ENCODE measurements at places on chromosomes 13 and 19. TPM values are rescaled to one million over a fixed set of nuclear protein-coding genes. Genes with fewer than 3 reads are reported as not detected.
A peak's percentile ranks its signal among the peaks of the same experiment; 100 is the strongest.

DNA sequence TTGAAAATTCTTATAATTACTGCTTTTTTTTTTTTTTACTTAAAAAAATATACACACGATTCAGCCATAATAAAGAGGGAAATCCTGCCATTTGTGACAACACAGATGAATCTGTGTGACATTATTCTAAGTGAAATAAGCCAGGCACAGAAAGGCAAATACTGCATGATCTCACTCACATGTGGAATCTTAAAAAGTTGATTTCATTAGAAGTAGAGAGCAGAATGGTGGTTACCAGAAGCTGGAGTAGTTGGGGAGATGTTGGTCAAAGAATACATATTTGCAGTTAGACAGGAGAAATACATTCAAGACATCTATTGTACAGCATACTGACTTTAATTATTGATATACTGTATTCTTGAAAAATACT is 116.2 kb downstream of the KLF12 start:
- DNase-seq = no peak

- no peak for DNase-seq
Observed at GRCh38 chr19:5530701-5531100, 37.1 kb downstream of the TINCR start.

GRCh38 chr13:41668130-41668757 is 210.9 kb downstream of the RGCC start:
- DNase-seq = peak; percentile 77

- DNase-seq = no peak
Observed at GRCh38 chr13:70723732-70724131, 615.5 kb upstream of the KLHL1 start.

GRCh38 chr19:48661711-48662090 is 11.1 kb downstream of the NTN5 start:
- DNase-seq = no peak

DNA sequence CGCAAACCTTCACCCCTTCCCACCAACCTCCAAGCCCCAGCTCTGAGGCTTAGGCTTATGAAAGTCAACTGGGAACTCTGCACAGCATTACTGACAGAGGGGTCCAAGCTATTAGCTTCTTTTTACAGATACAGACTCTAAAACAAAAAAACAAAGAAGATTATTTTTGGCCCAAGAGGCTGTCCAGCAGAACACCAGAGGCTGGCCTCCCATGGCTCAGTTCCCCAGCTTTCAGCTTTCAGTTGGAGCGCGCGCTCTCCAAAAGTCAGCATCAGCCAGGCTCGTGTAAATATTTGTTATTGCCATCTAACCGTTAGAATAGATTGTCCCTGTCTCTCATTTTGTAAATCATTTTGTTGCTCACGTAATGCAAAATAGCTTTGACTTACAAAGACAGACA is 58.4 kb downstream of the ZIC5 start:
- DNase-seq = no peak

DNA sequence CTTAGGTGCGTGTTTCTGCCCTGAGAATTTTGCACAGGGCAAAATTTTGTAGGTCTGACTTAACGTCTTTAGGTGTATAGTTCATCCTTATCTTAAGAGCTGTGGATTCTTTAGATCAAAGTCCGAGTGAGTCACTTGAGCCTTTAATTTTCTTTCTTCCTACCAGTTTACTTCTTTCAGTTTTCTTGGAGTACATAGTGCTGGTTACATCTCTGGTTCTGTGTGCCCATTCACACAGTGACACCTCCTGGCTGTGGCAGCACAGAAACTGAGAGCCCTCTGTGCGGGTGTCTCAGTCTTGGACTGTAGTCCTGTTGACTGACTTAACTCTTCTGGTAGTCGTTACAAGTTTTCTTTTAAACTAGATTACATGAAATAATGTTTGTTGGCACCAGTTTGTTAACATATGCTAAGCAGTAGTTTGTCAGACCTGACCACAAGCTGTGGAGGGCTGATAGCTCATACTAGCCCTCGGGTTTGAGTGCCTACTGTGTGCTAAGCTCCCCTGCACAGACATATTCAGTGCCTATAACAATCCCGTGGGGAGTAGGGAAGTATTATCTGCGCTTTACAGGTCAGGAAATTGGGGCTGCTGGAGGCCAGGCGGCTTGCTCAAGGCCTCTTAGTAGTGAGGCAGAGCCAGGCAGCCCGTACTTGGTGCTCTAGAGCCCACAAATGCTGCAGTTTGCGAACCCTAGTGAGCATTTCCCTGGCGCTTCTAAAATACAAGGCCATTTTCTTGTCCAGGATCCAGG is 1.6 kb downstream of the GATAD2A start:
- no peak for DNase-seq

DNA sequence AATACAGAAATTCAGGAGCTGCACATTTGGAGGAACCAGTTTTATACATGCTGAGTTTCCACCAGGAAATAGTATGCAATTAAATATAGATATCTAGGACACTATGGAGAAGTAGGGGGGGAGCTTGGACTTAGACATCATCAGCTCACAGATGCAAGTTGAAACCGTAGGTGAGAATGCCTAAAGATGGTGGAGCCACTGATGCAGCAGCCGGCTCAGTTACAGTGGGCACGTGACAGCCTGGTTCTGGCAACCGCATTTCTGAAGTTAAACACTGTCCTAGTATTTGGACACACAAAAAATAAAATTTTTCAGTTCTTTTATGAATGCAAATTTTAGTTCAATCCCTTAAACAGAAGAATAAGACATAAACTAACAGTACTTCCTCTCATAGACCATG is 91.5 kb upstream of the FRY start:
- no peak for DNase-seq

- DNase-seq = no peak
Observed at GRCh38 chr13:92143766-92144165, 745.3 kb downstream of the GPC5 start.

DNA sequence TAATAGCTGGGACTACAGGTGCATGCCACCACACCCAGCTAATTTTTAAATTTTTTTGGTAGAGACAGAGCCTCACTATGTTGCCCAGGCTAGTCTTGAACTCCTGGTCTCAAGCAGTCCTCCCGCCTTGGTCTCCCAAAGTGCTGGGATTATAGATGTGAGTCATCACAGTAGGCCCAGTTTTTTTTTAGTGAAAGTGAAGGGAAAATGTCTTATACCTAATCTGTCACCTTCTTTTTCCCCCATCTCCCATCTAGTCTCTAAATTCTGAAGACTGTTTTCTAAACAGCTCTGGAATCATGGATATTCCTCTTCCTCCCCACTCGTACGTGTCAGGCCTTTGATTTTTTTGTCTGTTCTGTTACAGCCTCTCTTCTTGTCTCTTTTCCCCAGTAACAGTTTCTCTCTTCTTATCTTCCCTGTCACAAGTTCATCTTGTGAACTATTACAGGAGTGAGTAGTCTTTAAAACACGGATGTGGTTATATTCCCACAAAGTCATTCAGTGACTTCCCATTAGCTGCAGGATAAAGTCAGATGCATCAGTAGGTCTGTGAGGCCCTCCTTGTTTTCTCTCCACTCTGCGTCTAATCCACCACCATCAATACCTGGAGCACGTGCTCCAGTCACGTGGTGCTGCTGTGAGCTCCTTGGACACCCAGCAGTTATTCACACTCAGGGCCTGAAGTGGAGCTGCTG is 2.9 kb downstream of the CDC16 start:
- no peak for DNase-seq

GRCh38 chr19:53555352-53555751 is 17.4 kb downstream of the ZNF331 start:
- no peak for DNase-seq

DNA sequence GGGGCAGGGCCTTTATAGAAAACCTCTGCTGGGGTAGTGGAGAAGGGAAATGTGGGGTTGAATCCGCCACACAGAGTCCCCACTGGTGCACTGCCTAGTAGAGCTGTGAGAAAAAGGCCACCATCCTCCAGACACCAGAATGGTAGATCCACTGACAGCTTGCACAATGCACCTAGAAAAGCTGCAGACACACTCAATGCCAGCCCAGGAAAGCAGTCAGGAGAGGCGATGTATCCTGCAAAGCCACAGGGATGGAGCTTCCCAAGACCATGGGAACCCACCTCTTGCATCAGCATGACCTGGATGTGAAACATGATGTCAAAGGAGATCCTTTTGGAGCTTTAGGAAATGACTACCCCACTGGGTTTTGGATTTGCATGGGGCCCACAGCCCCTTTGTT is 958.0 kb upstream of the MIR17HG start:
- no peak for DNase-seq

DNA sequence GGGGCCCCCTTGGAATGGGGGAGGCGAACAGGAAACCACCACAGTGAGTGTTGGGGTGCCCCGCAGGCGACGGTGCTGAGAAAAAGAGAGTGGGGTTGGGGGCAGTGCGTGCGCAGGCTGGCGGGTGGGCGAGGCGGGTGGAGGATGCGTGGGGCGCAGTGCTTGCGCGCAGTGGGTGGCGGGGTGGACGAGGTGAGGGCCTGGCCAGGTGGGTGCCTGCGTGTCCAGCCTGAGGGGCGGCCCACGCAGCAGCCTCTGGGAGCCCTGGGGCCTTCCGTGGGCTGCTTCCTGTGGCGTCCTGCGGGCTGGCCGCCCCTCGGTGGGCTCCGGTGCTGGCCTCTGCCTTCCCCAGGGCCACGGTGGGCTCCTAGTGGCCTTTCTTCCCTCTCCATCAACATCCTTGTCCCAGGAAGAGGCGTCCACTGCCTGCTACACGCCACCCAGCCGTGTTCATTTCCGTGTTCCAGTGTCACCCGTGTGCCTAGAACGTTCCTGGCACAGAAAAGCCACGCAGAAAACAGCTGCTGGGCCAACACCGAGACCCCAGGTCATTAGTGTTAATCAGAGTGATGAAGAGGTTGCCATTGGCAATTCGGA is 7.1 kb downstream of the ATP11A start:
- DNase-seq = no peak

GRCh38 chr19:30969591-30969990 is 379.6 kb downstream of the TSHZ3 start:
- DNase-seq = no peak

GRCh38 chr13:39394796-39395678 is 208.0 kb downstream of the LHFPL6 start:
- no peak for DNase-seq

GRCh38 chr19:8922591-8922990 is 87.6 kb downstream of the MUC16 start:
- DNase-seq = no peak

DNA sequence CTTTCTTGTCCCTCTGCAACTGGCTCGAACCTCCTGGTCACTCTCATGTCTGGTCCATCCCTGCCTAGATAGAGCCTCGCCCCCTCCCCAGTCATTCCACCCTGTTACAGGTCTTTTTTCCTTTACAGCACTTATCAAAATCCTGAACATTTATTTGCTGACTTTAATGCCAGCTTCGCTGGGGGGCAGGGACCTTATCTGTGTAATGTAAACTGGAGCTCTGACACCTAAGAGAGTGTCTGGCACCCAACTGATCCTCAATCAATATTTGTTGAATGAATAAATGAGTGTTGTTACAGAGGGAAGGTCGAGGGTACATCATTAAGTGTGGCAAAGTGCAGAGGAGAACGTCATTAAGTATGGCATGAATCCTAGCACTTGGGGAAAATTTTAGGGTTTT is 16.7 kb downstream of the FAAP24 start:
- DNase-seq = no peak

GRCh38 chr13:43830497-43830881 is 43.7 kb upstream of the ENOX1 start:
- no peak for DNase-seq

DNA sequence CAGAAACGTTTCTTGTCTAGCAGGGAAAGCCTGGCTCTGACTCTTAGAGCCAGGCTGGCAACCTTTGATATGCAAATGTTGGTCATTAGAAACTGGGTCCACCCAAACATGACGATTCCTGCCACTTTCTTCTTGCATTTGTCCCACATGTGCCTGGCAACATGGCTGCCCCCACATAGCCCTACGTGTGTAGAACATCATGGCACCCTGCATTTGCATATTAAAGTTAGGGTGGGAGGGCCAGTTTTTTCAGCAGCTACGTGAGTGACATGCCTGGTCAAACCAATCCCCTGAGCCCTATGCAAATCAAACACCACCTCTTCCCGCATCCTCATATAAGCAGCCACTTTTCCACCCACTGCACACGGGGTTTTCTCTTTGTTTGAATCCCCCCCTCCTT is 95.0 kb downstream of the LIG4 start:
- no peak for DNase-seq

- DNase-seq = no peak
Observed at GRCh38 chr13:108030769-108031168, 184.6 kb downstream of the LIG4 start.

DNA sequence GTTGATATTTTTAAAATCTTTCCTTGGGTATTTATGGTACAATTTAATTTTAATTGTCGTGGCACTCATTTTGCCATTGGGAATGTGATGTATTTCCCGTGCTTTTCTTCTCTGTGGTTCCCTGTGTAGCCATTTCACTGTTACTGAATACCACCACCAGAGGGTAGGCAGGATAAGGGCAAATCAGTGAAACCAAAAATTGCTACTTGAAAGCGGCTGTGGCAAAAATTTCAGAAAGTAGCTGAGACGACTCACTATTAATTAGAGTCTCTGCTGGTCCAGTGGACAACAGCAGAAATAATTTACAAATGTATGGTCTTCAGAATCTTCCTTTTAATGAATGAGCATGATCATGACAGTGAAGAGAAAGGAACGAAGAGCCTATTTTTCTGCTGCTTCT is 34.4 kb upstream of the MIR17HG start:
- no peak for DNase-seq

DNA sequence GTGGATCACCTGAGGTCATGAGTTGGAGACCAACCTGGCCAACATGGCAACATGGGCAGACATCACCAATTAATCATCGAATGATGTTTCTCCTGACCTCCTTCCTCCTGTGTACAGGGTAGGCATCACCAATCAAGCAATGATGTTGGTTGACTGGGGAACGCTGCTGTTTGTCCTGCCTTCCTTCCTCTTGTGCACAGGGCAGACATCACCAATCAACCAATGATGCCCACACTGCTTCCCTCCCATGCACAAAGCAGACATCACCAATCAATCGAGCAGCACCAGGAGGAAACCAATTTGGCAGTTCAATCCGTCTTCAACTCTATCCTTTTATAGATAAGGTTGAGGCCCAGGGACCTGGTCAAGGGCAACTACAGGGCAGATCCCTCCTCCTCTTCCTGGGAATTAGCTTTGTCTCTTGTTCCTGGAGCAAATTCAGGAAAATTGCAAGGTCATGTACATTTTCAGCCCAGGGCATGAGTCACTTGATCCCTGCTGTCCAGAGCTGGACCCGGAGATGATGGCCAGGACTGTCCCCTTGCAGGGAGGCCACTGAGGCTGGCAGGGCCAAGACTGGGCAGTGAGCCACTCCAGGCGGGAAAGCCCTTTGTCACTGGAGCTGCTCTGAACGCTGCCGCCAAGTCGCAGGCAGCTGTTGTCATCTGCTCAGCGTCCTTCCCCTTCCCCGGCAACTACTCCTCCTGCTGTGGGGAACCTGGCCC is 5.3 kb upstream of the CSNK1G2 start:
- no peak for DNase-seq

- DNase-seq = no peak
Observed at GRCh38 chr13:21324803-21325202, 134.3 kb downstream of the ZDHHC20 start.

The IRGC gene
- total RNA-seq = not detected

The MBD3L3 gene
- not detected for total RNA-seq

The NLRP4 gene
- not detected for total RNA-seq

The SLC25A23 gene
- 24.1 TPM for total RNA-seq

The SLITRK6 gene
- 75.8 TPM for total RNA-seq

The ZNF626 gene
- 59.8 TPM for total RNA-seq

The WDR88 gene
- not detected for total RNA-seq

The SYDE1 gene
- 12.8 TPM for total RNA-seq

The PTH2 gene
- total RNA-seq = not detected

The CCNE1 gene
- 3.8 TPM for total RNA-seq

The HPN gene
- total RNA-seq = not detected

The HCN2 gene
- total RNA-seq = 0.26 TPM

The CNN1 gene
- 558 TPM for total RNA-seq

The CEACAM8 gene
- 0.11 TPM for total RNA-seq

The CYP4F2 gene
- total RNA-seq = not detected

The LILRB3 gene
- total RNA-seq = 2.9 TPM

Data from urinary bladder (tissue), 4 donors.